ENCODE measurements at places on chromosomes 2 and 18.

DNA sequence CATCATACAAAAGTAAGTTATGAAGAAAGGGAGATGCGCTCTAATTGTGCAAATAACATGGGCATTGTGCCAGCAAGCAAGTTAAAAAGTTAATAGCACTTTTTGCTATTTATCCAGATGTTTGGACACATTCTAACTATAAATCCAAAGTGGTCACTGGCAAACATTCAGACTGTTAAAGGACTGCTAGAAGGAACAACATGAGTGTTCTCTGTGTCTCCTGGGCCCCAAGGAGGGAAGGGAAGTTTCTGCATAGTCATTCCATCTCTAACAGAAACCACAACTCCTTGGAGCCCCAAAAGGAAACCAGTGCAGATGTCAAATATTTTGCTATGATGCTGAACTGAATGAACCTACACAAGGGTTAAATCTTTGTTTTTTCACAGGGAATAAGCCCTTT lies 213.3 kb upstream of the HNRNPA3 start:
- peak; percentile 47 for DNase-seq

- no peak for DNase-seq
Observed at GRCh38 chr2:35298493-35298892, 1057.1 kb upstream of the CRIM1 start.

- DNase-seq: no peak
Observed at GRCh38 chr2:50840341-50841124, 191.4 kb downstream of the NRXN1 start.

- no peak for DNase-seq
Observed at GRCh38 chr18:47120428-47120827, 29.9 kb downstream of the HDHD2 start.

- peak; percentile 1 for DNase-seq
Observed at GRCh38 chr2:45289997-45290709, 280.9 kb upstream of the SIX2 start.

DNA sequence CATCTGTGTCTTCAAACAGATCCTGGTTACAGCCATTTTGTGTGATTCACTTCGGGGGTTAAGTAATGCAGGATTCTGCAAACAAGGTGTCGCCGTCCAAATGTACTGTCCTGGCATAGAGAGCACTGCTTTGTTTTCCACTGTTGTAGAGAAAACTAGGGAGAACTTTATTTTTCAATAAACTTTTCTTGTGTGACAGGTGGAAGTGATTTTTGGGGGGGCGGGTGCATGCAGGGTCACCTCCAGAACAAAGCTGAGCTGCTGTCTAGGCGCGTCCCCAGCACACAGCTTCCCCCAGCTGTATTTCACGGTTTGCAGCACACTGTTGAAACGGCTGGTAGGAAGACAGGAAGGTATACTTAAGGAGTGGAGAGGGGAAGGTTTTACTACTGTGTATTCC lies 200.6 kb downstream of the MGAT5 start:
- DNase-seq: no peak

DNA sequence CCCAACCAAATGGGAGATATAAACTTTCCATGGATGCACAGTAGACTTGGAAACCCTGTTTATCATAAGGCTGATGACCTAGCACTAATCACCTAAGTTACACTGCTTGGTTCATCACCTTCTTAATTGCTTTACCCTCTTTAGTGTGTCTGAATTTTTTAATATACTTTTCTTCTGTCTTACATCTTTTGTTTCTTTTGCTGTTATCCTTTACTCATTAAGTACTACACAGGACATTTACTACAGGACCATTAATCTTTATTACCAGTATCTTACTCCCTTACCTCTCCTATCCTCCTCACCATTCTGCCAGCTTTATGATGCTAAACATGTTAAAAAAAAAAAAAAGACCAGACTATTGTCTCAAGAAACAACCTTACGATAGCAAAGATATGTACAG lies 333.6 kb downstream of the KIAA1328 start:
- no peak for DNase-seq

DNA sequence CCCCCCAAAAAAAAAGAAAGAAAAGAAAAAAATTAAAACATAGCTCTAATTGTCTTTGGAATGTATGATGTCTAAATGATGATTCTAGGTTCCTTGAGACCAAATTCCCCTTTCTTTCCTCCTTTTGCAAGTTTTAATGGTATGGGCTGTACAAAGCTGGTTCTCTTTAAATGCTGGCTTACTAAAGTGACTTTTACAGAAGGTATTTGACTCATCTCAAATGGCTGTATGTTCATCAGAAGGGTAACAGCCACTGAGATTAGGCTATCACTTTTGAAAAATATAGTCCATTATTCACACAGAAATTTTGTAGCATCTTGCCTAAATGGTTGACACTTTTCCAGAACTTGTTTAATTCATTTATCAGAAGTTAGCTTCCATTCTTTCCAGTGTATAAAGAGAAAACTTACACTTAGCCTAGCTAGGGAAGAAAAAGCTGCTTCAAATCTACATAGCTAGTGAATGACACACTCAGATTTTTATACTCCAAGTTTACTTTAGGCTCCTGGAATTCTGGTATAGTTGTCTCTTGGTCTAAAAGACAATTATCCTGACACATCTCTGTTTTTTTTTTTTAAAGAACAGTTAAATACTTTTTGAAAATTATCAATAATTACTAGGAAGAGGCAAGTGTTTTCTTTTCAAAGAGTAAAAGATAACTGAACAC lies 622.6 kb downstream of the LRP1B start:
- no peak for DNase-seq

GRCh38 chr2:199302851-199303250 lies 154.9 kb downstream of the SATB2 start:
- DNase-seq: no peak

DNA sequence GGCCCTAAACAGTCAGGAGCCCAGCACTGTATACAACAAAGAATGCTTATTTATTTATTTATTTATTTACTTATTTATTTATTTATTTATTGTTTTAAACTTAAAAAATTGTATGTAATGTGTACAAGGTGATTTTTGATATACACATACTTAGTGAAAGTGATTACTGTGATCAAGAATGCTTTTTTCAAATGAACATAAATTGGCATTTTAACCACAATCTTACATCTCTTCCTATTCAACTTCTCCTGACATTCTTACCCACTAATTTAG lies 776.6 kb downstream of the TSN start:
- DNase-seq: no peak

GRCh38 chr2:109428281-109428680 lies 185.5 kb downstream of the SEPTIN10 start:
- no peak for DNase-seq

DNA sequence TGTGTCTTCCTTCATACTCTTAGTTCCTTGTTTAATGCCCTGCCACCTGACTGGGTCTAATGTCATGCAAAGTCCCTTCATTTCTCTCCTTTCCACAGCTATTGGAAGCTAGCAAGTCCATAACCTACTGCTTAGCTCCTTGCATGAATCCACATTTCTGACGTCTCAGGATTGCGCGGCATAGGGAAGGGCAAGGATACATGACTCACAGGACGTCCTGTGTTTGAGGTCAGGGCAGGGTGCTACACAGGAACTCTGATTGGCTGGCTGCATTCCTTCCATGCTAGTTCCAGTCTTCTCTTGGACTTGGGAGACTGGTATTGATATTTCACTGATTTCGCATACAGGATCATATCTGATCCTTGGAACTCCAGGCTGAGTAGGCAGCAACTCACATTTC lies 137.9 kb downstream of the CDH2 start:
- DNase-seq: no peak

All from suppressor macrophage (primary cell).